Hematopoietic multipotent progenitor cell treated with erythropoietin and hydrocortisone succinate and interleukin-3 and kit ligand, for 17 days (in vitro differentiated cells): ENCODE measurements at places on chromosomes 3 and 15.
A peak's percentile ranks its signal among the peaks of the same experiment; 100 is the strongest.

- DNase-seq = no peak
These were observed 58.4 kb upstream of the RBP1 start for GRCh38 chr3:139597947-139598346.

DNA sequence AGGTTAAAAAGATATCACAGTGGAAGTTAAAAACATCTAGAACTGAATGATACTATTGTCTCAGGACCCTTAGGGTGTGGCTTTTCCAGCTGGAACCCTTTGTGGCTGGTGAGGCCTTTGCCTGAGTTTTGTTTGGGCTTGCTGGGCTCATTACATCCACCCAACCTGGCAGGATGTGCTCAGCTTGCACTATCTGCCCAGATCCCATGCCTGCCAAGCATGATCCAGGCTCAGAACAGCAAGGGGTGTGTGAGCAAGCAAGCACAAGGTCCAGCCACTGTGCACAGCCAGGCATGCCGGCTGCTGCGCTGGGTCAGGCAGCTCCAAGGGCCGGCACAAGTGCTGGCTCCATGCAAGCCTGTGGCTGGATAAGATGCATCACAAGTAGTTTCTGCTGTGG, 512.7 kb upstream of the CDIN1 start:
- no peak for DNase-seq

DNA sequence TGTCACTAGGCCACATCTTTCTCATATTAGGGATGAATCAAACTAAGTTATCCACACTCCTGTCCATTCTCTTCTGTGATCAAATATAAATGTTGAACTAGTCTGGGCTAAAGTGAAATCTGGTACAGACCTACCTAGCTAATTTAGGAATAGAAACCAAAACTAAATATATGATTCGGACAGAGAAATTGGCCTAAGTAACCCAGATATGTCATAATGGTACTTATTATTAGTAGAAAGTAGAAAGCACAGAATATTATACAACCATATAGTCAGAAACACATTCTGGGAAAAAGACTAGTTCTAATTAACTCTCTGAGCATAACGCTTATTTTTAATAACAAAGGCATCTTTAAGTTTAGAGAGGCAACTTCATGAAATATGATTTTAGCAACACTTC, 389.0 kb downstream of the LSAMP start:
- DNase-seq = no peak

DNA sequence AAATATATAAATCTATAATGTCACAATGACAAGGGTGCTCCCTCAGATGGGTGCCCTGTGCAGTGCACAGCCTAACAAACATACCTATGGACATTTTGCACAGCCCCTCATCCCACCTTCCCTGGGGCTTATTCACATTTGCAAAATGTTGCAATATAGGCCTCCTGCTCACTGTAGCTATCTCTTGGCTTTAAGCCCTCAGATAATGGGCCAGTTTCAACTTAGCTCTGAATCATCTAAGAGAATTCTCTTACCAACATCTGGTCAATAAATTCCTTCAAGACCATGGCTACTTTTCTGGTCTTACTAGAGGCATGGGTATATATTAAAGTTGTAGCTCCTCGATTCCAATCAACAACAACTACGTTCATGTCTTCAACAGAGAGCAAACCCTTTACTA, 17.9 kb downstream of the LIPH start:
- DNase-seq = no peak

DNA sequence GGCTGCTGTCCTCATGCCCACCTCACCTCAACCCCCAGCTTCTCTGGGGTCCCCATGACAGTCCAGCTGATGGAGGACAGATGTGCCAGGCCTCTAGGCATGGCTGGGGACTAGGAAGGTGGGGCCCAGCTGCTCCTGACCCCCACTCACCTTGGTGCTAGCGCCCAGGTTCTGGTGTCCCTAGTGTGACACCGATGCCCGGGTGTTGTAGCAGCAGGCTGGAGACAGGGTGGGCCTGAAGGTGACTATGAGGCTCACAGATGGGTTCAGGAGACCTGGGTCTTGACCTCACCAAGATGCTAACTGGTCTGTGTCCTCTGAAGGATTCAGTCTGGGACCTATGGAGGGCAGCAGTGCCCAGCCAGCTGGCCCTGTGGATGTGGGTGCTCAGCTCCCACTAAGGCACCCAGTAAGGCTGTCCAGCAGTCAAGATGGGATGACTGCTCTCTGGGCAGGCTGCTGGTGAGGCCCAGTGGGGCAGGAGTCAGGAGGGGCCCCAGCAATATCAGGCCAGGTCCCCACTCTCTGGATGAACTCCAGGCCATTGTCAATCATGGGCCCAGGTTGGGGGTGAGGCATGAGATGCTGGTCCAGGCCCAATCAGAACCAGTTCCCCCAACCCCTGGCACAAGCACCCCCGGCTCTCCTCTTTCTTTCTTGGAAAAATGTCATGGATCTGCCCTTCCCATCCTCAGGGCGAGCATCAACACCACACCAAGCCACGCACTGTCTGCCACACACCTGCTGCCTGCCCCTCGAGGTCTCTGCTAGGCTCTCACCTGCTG, 33.0 kb downstream of the ALDH1L1 start:
- DNase-seq = no peak

GRCh38 chr3:47578119-47578632, 489 bp downstream of the CSPG5 start:
- peak; percentile 58 for DNase-seq

DNA sequence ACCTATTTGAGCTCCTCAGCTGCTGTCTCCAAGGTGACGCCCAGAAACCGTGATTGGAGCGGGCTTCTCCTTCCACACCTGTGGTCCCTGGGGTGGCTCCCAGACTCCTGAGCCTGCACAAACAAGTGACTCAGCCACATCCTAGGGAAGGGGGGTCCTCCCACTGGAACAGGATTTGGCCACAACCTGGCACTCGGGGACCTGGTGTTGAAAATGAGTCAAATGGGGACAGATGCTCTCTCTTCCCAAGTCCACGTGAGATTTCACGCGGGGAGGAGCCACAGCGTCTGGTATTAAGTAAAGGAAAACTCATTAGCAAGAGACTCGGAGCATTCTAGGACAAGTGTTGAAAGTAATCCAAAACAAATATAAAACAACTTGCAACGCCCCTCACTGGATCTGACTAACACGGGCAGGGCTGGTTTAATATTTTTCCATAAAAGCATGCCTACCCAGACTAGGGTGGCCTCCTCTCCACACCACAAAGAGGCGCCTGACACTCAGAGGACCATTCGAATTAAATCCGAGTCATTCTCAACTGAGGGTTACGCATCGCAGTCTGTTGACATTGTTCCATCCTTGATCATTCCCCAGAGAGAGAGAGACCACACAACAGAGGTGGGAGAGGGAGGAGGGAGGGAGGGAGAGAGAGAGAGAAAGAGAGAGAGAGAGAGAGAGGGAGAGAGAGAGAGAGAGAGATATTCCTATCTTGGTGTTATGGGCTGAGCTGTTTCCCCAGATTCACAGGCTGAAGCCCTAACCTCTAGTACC, 74.4 kb downstream of the MGLL start:
- DNase-seq = no peak
